ENCODE measurements at places on chromosomes 2 and 18.

DNA sequence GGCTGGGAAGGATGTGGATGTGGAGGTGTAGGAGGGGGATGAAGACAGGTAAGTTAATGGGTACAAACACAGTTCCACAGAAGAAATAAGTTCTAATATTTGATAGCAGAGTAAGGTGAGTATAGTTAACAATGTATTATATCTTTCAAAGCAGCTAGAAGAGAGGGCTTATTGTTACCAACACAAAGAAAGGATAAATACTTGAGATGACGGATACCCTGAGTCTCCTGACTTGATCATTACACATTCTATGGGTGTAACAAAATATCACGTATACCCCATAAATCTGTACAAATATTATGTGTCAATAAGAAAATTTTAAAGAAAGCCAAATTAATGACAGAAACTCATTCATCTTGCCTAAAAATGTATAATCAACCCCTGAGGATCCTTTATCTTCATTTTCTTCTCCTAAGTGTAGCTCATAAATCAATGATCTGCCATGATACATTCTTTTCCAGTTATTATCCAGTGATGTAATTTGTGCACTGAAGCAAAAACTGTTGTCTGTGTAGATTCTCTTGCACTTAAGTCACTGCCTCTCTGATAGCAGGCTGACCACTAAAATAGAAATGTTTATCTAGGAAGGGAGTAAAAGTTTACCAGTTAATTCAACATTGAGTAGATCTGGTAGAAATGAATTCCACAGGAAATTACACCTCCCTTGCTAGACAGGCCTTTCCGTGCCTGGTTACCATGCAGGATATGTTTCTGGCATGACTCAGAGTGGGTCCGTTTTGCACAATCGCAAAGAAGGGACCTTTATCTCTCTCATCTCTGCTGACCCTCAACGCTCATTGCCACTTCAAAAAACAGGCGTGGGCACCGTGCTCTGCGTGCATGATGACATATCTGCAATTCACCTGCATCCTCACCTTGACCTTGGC, 249.7 kb upstream of the NCKAP5 start:
- no peak for DNase-seq

- DNase-seq, result no peak
Observed at GRCh38 chr2:205197468-205198139, 484.7 kb upstream of the NRP2 start.

GRCh38 chr18:1976484-1976883, 594.8 kb downstream of the METTL4 start:
- no peak for DNase-seq

DNA sequence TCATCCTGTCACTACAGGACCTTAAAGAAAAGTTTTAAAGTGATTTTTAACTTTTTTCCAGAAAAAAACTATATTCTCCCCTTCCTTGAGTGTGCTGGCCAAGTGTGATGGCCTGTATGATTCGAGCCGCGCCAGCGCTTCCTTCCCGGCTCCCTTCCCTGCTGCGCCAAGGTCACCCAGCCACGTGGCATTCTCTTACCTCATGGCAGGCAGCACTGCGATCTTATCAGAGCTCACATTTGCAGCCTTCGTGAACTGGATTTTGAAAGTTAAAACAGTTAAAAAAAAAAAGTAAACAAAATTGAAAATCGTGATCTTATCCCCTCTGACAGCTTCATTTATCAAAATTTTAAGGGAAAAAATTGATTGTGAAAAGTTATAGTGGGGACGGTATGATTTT, 279.8 kb downstream of the PTGR3 start:
- no peak for DNase-seq

- DNase-seq, result no peak
Observed at GRCh38 chr18:47342566-47342965, 91.1 kb upstream of the SKOR2 start.
